ENCODE measurements at places on chromosomes 1 and 21.
A peak's percentile ranks its signal among the peaks of the same experiment; 100 is the strongest.

DNA sequence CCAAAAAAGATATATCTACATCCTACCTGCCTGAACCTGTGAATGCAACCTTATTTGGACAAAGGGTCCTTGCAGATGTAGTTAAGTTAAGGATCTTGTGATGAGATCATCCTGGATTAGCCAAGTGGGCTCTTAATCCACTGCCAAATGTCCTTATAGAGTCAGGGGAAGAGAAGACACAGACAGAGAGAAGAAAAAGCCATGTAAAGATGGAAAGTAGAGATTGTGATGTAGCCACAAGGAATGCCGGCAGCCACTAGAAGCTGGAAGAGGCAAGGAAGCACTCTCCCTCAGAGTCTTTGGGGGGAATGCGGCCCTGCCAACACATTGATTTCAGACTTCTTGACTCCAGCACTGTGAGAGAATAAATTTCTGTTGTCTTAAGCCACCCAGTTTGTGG, 16.2 kb downstream of the HSD11B1 start:
- DNase-seq = no peak

DNA sequence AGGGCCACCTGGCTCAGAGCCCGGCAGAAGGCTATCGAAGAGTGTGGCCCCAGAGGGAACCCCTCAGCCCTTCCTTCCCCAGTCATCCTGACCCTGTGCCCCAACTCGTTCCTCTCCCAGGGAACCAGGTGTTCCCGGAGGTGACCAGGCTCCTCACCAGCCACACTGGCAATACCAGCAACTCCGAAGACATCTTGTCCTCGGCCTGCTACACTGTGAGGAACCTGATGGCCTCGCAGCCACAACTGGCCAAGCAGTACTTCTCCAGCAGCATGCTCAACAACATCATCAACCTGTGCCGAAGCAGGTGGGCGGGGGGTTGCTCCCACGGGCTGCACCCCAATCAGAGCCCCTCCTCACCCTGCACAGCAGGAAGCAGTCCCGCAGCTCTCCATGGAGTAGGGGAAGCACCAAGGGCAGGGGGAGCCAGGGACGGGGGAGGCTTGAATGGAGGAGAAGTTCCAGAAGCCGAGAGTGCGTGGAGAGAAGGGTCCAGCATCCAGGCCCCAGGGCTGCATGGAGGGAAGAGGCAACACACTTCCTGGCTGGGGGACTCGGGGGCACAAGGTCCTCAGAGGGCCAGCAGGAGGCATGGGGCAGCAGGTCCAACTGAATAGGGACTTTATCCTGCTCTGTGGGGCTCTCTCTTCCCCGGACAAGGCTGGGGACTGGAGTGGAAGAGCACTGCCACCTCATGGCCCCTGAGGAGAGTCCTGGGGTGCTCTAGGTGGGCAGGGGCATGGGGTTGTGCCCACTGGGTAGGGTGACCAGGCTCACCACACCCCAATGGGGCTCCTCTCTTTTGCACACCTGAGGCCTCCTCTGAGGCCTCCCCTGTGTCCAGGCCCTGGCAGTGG, 41.7 kb downstream of the PKP1 start:
- no peak for DNase-seq

- no peak for DNase-seq
Measured at GRCh38 chr1:234780112-234780511, 170.1 kb upstream of the IRF2BP2 start.

- no peak for DNase-seq
Measured at GRCh38 chr1:88504601-88505000, 179.5 kb upstream of the PKN2 start.

DNA sequence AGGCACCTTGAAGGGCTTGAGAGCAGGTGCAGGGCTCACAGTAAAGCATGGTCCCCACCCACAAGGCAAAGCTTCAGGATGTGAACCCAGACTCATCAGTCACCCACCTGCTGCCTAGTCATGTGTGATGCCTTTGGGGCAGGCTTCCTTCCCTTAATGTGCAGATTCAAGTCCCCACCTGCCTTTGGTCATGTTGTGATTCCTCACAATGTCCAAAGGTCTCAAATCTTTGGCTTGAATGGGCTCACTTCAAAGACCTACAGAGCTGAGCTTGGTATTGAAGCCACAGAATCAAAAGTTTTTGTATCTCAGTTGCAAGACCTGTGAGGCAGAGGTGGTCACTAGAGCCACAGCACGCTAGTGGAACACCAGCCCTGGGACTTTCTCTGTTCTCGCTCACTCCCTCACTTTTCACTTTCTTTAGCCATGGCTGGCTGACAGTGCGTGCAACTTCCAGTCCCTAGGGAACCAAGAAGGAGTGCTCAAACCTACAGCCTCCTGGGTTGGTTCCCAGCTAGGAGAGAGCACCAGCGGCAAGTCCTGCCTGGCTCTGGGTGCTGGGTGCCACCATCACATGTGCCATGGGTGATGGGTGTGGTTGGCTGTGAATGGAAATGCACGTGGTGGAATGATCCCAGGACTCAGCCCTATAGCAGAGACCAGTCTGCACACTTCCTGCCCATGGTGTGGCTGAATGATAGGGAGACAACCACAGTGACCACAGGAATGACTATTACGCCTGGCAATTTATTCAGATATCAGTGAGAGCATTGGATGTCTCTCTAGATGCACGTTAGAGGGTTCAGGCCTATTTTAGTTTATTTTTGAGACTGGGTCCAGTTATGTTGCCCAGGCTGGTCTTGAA, 26.4 kb upstream of the CLIC6 start:
- no peak for DNase-seq

DNA sequence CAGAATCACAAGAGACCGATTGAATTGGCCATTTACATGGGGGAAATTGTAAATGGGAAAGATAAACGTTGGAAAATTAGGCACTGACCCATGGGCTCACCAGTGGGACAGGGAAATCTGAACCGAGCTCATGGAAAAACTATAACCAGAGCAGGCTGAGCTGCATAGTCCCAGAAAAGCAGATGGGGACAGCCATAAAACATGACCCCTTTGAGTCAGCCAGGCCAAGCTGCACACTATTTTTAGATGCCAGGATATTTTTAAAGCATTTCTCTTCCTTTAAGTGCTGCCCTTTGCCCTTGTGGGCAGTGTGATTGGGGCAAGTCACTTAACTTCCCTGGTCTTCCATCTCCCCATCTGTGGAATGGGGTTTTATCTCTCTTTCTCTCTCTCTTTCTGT, 184.1 kb downstream of the FOXD2 start:
- no peak for DNase-seq

- DNase-seq = peak; percentile 40
Measured at GRCh38 chr1:244730153-244730933, 77.4 kb downstream of the DESI2 start.

- DNase-seq = no peak
Measured at GRCh38 chr1:79193211-79194079, 186.9 kb upstream of the ADGRL4 start.

DNA sequence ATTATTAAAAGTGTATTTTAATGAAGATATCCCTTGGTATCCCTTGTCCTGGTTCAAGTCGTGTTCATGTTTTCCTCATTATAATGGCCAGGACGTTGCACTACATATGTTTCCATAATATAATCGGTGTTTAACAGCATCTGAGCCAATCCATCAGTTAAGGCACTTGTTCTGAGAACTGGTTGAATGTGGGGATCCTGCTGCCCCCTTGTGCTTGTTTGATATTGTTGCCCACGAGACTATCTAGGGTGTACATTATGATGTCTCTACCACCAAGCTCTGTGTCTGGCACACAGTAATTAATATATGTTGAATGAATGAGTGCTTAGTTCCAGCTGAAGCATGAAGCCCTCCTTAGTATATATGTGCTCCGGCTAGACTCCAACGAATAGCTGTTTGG, 193.0 kb downstream of the CACNA1E start:
- DNase-seq = peak; percentile 47

- DNase-seq = no peak
Measured at GRCh38 chr21:15084668-15085067, 19.9 kb upstream of the NRIP1 start.

DNA sequence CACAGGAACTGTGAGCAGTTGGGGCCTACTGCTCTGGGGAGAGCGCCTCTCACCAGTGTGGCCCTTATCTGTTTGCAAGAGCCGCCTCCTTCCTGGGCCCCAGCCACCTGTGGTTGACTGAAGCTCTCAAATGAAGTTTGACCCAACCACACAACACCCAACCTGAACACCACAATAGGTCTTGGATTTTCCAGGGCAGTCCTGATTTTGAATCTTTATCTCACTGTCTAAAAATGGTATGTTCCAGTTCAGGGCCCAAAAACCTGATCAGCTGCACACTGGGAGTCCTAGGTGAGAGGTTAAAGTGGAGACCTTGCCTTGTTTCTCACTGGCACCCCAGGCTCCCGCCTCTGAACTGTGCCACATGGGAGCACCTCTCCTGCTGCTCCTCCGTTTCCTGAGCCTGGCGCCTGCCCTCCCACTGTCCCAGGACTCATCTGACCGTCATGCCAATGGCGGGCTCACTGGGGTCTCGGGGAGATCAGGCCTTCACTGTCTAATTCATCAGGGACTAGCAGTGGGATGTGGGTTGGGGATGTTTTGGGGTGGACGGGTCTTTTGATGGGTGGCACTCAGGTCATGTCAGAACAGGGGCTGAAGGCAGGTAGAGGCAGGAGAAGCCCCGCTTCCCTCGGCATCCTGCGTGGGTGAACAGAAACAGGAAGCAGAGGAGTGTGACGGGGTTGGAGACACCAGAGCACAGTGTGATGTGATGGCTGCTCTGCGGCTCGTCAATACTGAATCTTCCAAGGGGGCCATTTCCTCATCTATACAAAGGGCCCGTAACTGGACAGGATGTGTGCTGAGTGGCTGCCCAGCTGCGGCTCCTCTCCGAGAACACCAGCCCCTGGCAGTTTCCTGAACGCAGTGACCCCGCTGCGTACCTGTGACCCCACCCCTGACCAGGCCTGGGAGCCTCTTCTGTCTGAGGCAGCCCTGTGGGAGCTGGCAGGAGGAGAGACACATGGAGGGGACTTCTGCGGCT, 59.6 kb upstream of the ITPKB start:
- DNase-seq = no peak

DNA sequence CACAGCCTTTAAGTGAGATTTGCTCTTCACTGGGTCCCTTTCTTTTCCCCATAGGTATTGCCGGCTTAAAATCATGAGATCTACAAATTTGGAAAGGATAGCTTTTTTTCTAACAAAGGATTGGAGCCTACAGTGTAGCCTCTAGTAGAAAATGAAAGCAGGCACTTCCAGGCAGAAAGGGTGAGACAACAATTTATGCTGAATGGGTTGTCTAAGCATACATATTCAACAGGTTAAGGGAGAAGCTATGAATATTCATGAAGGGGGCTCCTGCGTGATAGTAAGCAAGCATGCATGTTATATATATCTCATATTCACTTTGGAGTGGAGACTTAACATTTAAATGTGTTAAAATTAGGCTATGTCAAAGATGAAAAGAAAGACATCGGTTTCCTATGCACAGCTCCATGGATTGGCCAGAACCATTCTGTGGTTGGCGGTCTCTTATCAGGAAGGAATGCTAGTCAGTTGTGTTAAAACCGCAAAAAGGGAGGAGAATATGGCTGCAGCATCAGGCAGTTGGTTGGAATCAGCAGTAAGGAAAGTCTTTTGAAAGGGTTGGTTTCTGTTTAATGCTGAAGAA, 66.0 kb downstream of the VCAM1 start:
- DNase-seq = peak; percentile 80

DNA sequence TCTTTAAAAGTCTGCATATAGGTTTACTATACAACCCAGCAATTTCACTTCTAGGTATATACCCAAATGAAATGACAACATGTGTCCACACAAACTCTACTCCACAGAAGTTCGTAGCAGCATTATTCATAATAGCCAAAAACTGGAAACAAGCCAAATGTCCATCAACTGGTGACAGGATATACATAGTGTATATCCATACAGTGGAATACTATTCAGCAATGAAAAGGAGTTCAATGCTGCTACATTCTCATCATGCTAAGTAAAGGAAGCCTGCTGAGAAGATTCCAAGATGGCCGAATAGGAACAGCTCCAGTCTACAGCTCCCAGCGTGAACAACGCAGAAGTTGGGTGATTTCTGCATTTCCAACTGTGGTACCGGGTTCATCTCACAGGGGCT, 200.6 kb downstream of the PATJ start:
- DNase-seq = no peak

- no peak for DNase-seq
Measured at GRCh38 chr1:35572296-35572695, 818 bp upstream of the TFAP2E start.

GRCh38 chr1:211579440-211580302, 710 bp upstream of the SLC30A1 start:
- DNase-seq = peak; percentile 58

GRCh38 chr1:11908095-11908675, 18.0 kb downstream of the KIAA2013 start:
- peak; percentile 94 for DNase-seq

- DNase-seq = no peak
Measured at GRCh38 chr1:209688746-209689234, 13.6 kb downstream of the G0S2 start.

DNA sequence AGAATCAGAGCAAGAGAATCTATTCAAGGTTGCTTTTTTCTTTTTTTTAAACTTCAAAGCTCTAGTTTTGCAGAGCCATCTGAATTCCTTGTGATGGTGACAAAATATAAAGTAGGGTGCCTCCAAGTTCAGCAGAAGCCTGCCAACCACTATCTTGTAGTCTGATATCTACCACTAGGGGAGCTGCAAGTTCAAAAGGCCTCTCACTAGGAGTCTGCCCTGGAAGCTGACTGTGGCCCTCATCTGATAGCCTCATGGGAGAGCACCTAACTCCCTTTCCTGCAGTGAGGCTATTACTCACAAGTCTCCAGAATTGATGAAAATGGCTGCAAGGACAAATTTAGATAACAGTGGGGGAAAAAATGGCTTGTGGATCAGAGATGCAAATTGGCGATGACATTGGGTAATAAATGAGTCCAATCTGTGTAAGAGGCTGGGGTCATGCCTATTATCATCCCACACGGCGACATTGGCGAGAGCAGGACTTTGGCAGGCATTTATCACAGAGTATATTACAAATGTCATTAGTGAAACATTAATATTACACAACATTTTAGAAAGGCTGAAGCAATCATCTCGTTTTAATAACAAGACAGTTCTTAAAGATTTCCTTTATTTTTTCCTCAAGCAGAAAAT, 10.7 kb upstream of the ZP4 start:
- DNase-seq = peak; percentile 71

DNA sequence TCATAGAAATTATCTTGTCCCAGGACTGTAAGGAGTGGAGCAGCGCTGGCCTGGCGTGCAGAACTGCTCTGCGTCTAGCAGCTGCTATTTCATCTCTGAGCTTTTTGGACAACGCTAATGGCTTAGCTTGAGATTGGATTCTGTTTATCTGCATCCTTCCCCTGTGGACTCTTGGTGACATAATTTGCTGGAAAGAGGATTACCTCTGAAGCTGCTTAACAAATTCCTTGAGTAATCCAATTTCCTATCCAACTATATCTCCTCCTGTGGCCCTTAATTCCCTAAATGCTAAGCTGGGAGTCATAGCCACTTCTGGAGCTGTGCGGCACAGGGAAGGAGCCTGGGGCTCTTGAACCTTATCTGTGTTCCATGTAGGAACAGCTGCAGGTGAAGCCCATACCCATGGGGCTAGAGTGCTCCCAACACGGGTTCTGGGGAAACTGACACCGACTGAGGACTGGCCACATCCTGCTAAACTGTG, 43.2 kb downstream of the IL6R start:
- no peak for DNase-seq

GRCh38 chr21:38228115-38228514, 28.7 kb upstream of the KCNJ15 start:
- DNase-seq = no peak
